HepG2 (cell line): ENCODE measurements at places on chromosomes 3 and 15. TPM values are rescaled to one million over a fixed set of nuclear protein-coding genes. Genes with fewer than 3 reads are reported as not detected.

DNA sequence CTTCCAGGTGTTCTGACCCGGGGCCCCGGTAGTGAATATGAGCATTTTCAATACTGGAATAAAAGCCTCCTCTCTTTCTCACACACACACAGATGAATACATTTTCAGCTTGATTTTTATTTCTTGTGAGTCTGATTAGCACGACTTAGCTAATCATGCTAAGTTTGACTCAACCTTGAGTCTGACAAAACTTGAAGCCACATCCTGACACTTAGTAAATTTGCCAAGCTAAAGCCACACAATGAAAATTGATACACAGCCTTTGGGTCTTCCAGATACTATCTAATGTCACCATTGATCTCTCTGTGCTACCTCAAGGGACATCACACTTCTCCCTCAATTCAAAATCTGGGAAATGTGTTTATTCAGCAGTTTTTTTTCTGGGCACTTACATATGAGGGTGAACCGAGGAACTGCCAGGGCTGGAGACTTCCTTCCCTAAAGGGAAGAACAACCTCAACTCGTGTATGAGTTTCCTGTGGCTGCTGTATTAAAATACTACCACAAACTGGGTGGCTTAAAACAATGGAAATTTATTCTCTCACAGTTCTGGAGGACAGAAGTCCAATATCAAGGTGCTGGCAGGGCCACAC lies 18.6 kb downstream of the TMEM266 start:
- DNase-seq = no peak

- DNase-seq = no peak
Observed at GRCh38 chr15:68201879-68202261, 3.3 kb downstream of the CALML4 start.

- peak; percentile 39 for DNase-seq
Observed at GRCh38 chr15:22811640-22812039, 25.2 kb downstream of the NIPA1 start.

- DNase-seq = no peak
Observed at GRCh38 chr15:40102897-40103858, 5.5 kb downstream of the BMF start.

GRCh38 chr3:152658977-152659720 lies 175.8 kb upstream of the P2RY1 start:
- no peak for DNase-seq

- DNase-seq = peak; percentile 37
Observed at GRCh38 chr3:128383316-128384235, 83.1 kb downstream of the DNAJB8 start.

- DNase-seq = no peak
Observed at GRCh38 chr3:169929830-169930519, 18.6 kb downstream of the SAMD7 start.

- no peak for DNase-seq
Observed at GRCh38 chr3:124861041-124861440, 26.1 kb downstream of the ITGB5 start.

The GOLGA6B gene
- not detected in 2 replicates for total RNA-seq

The CTXN2 gene
- not detected in 2 replicates for total RNA-seq

The GRAMD1C gene
- not detected in 2 replicates for total RNA-seq
